ENCODE measurements at places on chromosomes 1 and 21. TPM values are rescaled to one million over a fixed set of nuclear protein-coding genes. Genes with fewer than 3 reads are reported as not detected.

DNA sequence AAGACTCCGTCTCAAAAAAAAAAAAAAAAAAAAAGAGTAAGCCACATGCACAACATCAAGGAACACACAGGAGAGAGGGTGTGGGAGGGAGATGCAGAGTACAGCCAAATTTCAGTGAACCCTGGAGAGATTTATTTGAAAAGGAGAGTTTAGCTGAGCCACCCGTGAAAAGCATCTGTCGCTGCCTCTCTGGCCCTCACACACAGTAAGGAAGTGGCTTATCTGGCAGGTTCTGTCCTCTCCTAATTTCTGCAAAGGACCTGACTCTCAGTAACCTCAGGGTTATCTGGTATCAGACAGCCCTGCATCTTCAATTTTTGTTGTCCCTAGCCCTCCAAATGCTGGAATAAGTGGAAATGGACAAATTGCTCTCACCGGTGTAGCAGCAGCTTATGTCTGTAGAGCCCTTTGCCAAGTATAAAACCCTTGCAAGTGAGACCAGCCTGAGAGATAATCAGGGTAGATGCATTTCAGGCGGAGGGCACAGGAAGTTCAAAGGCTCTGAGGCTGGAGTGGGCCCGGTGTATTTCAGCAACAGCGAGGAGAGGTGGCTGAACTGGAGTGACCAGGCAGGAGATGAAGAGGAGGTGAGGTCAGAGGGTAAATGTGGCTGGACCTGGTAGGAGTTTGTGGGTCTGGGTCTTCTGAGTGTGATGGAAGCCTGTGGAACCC is 16.7 kb upstream of the IL10RB start:
- H3K36me3 ChIP-seq: peaks cover 61% of the 10 kb centered on the region
- no peak overlapping the region for H3K4me3 ChIP-seq
- H3K27me3 ChIP-seq: no peaks in the 10 kb centered on the region

DNA sequence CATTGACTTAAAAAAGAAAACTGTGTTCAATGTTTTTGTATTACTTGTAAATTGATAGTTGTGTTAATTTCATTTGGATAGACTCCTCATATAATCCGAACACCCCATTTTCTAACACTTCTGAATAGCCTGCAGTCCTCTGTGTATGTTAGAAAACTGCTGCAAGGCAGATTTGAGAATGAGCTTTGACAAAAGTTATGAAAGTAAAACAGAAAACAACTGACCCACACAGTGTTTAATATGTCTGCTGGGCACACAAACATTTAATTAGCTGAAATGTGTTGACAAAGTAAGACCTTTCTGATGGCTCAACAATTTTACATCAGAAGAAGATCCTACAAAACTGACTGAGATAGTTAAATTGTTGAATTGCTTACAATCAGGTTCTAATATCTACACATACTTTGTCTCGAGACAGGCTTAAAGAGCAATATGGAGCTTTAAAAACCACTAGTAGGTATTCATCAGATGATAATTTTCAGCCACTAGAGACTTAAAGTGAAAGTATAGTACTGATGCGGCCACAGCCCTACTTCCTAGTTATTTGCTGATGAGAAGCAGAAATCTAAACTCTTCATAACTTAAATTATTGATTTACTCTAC is 40.0 kb upstream of the PRMT6 start:
- H3K36me3 ChIP-seq: no peaks in the 10 kb centered on the region
- H3K27me3 ChIP-seq: no peaks in the 10 kb centered on the region
- no peaks in the 10 kb centered on the region for H3K4me1 ChIP-seq
- no peak overlapping the region for H3K4me3 ChIP-seq
- H3K27ac ChIP-seq: no peak overlapping the region

DNA sequence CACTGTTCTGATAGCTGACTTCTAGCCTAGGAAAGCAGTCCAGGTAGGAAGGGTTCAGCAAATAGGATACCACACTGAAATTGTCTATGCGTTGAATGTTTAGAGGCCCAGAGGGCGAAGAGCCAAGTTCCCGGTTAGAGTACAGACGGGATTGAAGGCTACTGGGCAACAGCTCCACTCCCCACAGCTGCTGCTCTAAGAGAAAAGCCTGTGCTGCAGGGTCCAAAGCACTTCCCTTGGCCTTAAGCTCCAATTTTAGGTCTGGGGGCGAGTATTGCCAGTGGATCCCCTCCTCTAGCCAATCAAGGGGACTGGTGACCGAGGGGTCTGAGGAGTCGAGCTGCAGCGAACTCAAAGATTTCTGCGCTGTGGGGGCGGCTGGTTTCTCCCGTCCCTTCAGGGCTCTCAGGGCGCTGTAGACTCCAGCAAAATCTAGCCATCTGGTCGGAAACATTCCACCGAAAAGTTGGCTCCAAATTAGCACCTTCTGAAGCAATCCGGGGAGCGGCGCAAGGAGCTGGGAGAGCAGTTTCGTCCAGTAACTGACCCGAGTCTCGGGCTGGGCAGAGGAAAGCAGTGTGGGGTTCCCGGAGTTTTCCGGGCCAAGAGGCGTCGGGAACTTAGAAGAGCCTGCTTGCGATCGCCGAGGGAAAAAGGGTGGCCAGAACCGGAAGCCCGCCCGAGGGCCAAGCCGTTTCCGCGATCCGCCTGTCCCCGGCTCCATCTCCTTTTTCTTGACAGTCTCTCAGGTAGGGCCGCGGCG is 748 bp downstream of the PPP1R15B start:
- peak overlapping the region; percentile 96 for H3K4me3 ChIP-seq
- H3K36me3 ChIP-seq: peaks cover 12% of the 10 kb centered on the region
- peak overlapping the region; percentile 100 for H3K27ac ChIP-seq

GRCh38 chr1:224427346-224427745 is 7.3 kb downstream of the WDR26 start:
- H3K27me3 ChIP-seq: no peaks in the 10 kb centered on the region
- no peak overlapping the region for H3K27ac ChIP-seq
- H3K4me1 ChIP-seq: no peaks in the 10 kb centered on the region
- H3K36me3 ChIP-seq: peaks cover 18% of the 10 kb centered on the region
- H3K4me3 ChIP-seq: no peak overlapping the region

- H3K4me3 ChIP-seq: no peak overlapping the region
- no peak for DNase-seq
- no peak overlapping the region for H3K27ac ChIP-seq
- H3K4me1 ChIP-seq: peaks cover 6% of the 10 kb centered on the region
- no peaks in the 10 kb centered on the region for H3K36me3 ChIP-seq
- no peaks in the 10 kb centered on the region for H3K27me3 ChIP-seq
Measured at GRCh38 chr21:28280611-28281010, 712.1 kb downstream of the LTN1 start.

DNA sequence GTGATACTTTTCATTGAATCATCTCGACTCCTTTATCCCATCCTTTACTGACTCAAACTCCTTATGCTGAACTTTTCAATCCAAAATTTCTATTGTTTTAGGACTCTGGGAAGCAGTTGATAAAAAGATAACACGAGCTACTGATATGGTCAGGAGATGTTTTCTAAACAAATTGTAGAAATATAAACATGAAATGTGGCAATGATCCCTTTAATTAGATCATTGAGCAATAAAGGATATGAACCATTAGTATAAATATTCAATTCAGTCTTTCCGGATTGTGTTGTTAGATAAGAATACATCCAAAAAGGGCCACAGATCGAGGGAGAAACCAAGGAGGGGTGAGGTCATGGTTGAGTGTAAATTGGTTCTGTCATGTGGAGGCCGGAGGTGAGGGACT is 88.4 kb downstream of the NID1 start:
- H3K36me3 ChIP-seq: peaks cover 60% of the 10 kb centered on the region
- no peak overlapping the region for H3K27ac ChIP-seq
- H3K4me3 ChIP-seq: no peak overlapping the region
- DNase-seq: no peak

DNA sequence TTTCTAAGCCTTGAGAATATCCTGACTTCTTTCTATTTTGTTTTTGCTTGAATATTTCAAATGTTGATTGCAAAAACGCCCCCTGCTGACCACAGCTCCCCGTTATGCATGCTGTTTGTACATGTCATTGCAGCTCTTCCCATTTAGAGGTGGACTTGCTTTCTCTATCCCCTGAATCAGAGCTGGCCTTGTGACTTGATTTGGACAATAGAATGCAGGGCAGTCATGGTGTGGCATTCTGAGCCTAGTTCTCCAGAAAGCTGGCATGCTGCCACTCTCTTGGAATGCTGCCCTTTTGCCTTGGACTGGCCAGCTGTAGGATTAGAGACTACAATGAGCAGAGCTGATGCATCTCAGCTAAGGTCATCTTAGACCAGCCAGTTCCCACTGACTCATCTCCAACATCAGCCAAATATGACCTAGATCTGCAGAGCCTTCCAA is 1561.5 kb downstream of the MRPL39 start:
- no peak overlapping the region for H3K4me3 ChIP-seq
- no peaks in the 10 kb centered on the region for H3K27me3 ChIP-seq
- no peak overlapping the region for H3K27ac ChIP-seq
- no peaks in the 10 kb centered on the region for H3K36me3 ChIP-seq
- peaks cover 4% of the 10 kb centered on the region for H3K4me1 ChIP-seq
- peak; percentile 94 for DNase-seq

- peaks cover 19% of the 10 kb centered on the region for H3K4me1 ChIP-seq
- no peak overlapping the region for H3K4me3 ChIP-seq
- no peaks in the 10 kb centered on the region for H3K27me3 ChIP-seq
Measured at GRCh38 chr1:34844252-34844634, 15.3 kb downstream of the SMIM12 start.

- H3K4me3 ChIP-seq: no peak overlapping the region
- no peaks in the 10 kb centered on the region for H3K36me3 ChIP-seq
- no peak overlapping the region for H3K27ac ChIP-seq
- H3K27me3 ChIP-seq: no peaks in the 10 kb centered on the region
Measured at GRCh38 chr21:37045149-37045548, 27.7 kb downstream of the PIGP start.

GRCh38 chr1:94790246-94790645 is 29.9 kb upstream of the SLC44A3 start:
- H3K4me1 ChIP-seq: peaks cover 6% of the 10 kb centered on the region
- H3K27me3 ChIP-seq: no peaks in the 10 kb centered on the region
- DNase-seq: no peak
- no peak overlapping the region for H3K4me3 ChIP-seq

DNA sequence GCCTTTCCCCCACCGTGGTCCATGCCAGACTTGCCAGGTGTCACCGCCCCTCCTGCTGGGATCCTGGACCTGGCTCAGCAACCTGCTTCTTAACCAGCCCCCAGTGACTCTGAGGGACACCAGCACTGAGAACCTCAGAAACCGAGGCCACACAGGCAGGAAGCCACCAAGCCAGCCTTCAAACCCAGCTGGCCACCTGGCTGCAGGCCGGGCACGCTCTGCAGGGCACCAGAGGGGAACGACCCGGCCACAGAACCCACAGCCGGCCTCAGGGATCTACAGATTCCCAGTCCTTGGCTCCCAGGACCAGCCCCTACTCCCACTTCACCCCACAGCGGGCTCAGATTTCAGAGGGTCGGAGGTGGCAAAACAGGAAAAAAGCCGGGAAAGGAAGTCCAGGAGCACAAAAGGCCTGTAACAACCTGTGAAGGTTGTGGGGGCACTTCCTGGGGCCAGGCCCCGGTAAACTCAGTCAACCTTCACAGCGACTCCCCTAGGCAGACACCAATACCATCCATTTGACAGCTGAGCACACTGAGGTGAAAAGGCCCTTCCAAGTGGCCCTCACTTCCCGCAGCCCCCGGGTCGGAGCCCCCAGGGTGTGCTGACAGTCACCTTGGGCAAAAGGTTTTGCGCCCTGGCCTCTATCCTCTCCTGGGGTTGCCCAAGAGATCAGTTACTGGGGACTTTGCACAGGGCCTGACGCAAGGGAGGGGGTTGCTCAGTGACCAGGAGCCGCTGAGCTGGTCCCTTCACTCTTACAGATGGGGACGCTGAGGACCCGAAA is 14.1 kb downstream of the RUNX3 start:
- H3K27me3 ChIP-seq: peaks cover 27% of the 10 kb centered on the region
- no peak overlapping the region for H3K4me3 ChIP-seq
- peaks cover 25% of the 10 kb centered on the region for H3K4me1 ChIP-seq
- no peaks in the 10 kb centered on the region for H3K36me3 ChIP-seq

DNA sequence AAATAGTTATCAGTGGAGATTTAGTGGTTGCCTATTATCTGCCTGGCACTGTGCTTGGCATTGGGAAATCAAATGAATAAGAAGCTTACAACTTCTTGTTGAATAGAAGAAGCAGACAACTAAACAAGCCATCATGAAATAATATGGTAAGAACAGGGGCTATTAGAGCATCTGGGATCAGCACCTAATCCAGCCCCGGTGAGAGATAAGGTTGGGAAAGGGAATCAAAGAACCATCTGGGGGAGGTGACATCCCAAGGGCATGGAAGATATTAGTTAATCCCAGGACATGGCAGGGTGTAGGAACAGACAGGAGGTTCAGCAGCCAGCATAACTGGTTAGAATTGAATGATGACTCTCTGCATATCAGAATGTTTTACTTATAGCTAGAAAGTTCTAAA is 36.3 kb upstream of the SUCO start:
- DNase-seq: no peak
- no peaks in the 10 kb centered on the region for H3K36me3 ChIP-seq
- no peaks in the 10 kb centered on the region for H3K4me1 ChIP-seq
- no peak overlapping the region for H3K27ac ChIP-seq
- H3K27me3 ChIP-seq: no peaks in the 10 kb centered on the region
- no peak overlapping the region for H3K4me3 ChIP-seq

GRCh38 chr1:198203434-198203833 is 46.6 kb downstream of the NEK7 start:
- no peak overlapping the region for H3K27ac ChIP-seq
- no peaks in the 10 kb centered on the region for H3K27me3 ChIP-seq
- no peak overlapping the region for H3K4me3 ChIP-seq
- no peak for DNase-seq

GRCh38 chr1:40740039-40740996 is 43.3 kb upstream of the KCNQ4 start:
- H3K4me3 ChIP-seq: no peak overlapping the region
- H3K27ac ChIP-seq: no peak overlapping the region
- H3K27me3 ChIP-seq: no peaks in the 10 kb centered on the region
- peaks cover 32% of the 10 kb centered on the region for H3K36me3 ChIP-seq

- no peaks in the 10 kb centered on the region for H3K27me3 ChIP-seq
- no peak for DNase-seq
- H3K4me3 ChIP-seq: no peak overlapping the region
- H3K4me1 ChIP-seq: peaks cover 6% of the 10 kb centered on the region
- H3K27ac ChIP-seq: no peak overlapping the region
Measured at GRCh38 chr1:236027104-236027503, 37.8 kb downstream of the NID1 start.

DNA sequence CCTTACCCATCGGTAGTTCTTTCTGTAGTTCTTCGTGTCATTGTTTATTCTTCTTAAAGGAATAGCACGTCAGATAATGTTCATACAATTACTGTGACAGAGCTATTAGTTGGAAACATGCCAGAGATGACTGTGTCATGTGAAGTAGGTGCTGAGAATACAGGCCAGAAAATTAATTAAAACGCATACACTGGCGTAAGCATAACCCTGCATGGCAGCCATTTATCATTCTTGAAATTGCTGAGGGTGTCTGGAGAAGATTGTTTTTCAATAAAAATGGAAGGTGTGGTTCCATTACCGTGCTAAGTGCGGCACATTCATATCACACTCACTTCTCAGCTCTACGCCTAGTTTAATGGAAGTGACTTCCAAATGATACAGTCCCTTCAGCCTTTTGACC is 7.8 kb downstream of the ETS2 start:
- peaks cover 51% of the 10 kb centered on the region for H3K36me3 ChIP-seq
- no peak overlapping the region for H3K4me3 ChIP-seq
- no peaks in the 10 kb centered on the region for H3K4me1 ChIP-seq
- no peaks in the 10 kb centered on the region for H3K27me3 ChIP-seq

GRCh38 chr21:38769191-38769780 is 36.4 kb upstream of the ETS2 start:
- H3K27ac ChIP-seq: no peak overlapping the region
- no peaks in the 10 kb centered on the region for H3K27me3 ChIP-seq
- DNase-seq: peak; percentile 71
- no peak overlapping the region for H3K4me3 ChIP-seq
- H3K4me1 ChIP-seq: peaks cover 13% of the 10 kb centered on the region
- no peaks in the 10 kb centered on the region for H3K36me3 ChIP-seq

Gene RHBG
- total RNA-seq: not detected

Gene NES
- 590 TPM for total RNA-seq
